ENCODE measurements at places on chromosomes 11 and 22.

DNA sequence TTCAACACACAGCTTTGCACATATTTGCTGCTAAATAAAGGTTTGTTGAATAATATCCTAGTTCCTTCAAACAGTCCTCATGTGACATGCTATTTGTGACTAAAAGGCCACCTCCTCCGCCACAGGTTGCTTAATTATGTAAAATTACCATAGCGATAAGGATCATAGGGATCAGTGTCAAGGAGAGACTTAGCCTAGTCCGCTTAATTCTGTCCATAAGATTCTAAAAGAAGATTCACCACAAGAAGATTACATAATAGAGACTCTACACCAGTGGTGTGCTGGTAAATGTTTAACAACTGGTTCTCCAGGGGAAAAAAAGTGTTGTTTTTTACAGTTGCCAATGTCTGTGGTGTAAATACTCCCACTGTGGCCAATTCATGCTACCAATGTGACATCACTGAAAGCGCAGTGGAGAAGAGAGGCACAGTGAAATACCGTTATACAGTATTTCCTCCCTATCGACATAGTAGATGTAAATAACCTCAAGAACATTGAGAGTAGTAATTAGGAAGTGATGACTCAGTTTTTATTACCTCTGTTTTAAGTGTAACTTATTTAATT, 4.2 kb upstream of the CHRDL2 start:
- DNase-seq: no peak

DNA sequence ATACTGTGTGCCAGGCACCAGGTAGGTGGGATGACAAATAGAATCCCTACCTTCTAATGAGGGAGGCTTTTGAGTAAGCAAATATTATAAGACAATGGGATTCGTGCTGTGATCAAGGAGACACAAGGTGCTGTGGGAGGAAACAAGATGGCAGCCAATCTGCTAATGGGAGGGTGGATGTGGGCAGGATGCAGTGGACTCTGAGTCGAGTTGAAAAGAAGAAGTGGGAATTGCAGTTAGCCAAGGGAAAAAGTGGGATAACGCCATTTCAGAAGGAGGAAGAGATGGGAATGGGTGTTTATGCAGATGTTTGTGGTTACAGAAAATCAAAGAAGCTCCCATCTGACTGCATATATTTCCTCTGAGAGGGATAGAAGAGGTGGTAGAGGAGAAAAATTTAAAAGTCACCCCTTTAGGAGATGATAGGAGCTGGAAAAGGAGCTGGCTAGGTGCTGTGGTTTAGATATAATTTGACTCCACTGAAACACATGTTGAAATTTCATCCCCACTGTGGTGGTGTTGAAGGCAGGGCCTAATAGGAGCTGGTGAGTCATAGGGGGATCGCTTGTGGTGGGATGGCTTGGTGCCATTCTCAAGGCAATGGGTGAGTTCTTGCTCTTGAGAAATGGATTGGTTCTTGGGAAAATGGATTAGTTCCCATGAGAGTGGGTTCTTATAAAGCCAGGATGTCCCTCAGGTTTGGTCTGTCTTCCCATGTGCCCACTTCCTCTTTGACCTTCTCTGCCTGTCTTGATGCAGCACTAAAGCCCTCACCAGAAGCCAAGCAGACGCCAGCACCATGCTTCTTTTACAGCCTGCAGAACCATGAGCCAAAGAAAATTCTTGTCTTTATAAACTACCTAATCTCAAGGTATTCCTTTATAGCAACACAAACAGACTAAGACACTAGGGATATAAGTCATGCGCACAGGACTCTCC, 30.0 kb upstream of the POU2AF1 start:
- DNase-seq: no peak

- no peak for DNase-seq
Measured at GRCh38 chr11:117906710-117907109, 22.5 kb downstream of the TMPRSS13 start.

DNA sequence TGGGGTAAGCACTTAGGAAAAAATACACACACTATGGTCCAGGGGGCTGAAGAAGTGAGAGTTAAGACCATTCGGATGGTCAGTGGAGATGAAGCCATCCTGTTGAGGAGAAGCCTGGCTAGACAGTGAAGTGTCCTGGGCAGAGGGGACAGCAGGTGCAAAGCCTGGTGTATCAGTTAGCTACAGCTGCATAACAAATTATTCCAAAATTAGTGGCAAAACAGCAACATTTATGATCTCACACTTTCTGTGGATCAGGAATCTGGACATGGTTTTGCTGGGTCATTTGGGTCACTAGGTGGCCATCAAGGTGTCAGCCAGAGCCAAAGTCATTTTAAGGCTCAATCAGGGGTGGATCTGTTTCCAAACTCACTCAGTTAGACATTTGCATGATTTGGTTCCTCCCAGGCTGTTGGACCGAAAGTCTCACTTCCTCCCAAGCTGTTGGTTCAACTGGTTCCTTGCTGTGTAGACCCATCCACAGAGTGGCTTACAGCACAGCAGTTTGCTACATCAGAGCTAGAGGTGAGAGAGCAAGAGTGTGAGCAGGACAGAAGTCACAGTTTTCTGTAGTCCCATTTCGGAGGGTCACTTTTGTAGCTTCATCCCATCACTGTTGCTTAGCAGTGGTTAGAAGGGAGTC, 80.1 kb upstream of the ALX4 start:
- DNase-seq: no peak

DNA sequence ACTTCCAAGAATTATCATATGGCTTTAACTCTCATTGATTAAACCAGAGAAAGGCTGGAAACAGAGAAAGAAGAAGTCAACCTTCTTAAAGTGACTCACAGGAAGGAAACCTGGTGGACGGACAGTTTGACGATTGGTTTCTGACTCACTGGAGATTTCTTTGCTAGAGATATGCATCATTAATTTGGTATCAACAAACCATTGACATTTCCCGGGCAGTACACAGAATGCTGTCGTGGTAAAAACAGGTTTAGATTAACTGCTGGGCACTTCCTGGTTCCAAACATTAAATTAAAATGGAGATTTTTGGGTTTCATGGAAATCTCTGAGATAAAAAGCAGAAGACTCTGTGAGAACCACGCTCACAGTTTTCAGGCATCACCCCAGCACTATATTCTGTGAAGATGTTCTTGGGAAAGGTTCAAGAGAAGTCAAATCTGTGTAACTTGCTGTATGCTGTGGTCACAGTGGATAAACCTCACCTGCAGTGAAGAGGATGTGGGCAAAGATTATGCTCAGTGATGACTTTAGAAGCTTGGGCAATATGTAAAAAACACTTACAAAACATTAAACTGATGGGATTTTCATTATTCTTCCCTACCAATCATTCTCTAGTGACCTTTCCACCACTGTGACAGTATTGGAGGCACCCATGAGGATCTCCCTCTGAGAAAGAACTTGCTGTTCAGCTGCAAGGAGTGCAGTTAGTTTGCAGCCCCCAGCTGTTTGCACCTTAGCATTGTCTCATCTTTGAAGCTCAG, 61.1 kb upstream of the CD44 start:
- no peak for DNase-seq

DNA sequence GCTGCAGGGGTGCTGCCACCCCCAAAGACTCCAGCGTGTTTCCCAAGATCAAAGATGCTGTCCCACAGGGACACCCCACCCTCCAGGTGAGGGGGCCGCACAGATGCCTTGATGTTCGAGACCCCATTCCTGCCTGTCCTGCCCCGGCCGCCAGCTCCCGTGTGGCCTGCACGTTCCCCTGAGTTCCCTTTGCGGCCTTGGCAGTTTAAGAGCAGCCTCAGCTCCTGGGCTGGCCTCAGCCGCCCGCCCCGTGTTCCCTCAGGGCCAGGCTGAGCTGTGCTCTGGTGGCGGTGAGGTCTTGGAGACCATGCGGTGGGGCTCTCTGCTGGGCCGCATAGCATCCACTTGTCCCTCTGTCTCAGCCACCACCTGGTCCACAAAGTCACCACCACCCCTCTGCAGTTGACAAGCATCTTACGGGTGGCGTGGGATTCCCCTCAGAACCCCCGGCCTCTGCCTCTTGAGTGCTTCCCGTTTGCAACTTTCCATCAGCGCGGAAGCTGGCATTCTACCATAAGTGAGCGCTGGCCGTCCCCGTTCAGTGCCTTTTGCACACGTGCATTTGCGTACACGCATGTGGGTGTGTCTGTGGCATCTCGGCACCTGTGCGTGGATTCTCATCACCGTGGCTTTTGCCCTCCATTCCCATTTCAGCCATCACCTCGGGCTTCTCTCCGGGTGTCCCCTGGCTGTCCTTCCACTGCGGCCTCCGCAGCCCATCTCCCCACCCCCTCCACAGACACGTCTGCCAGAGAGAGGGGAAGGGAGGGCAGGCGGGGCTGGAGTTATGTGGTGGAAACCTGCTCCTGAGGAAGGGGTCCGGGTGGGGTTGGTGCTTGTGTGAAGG, 35.9 kb downstream of the CTTN start:
- DNase-seq: no peak

GRCh38 chr11:14026961-14027360, 64.4 kb downstream of the SPON1 start:
- DNase-seq: no peak
